ENCODE measurements at places on chromosomes 7 and 10.

DNA sequence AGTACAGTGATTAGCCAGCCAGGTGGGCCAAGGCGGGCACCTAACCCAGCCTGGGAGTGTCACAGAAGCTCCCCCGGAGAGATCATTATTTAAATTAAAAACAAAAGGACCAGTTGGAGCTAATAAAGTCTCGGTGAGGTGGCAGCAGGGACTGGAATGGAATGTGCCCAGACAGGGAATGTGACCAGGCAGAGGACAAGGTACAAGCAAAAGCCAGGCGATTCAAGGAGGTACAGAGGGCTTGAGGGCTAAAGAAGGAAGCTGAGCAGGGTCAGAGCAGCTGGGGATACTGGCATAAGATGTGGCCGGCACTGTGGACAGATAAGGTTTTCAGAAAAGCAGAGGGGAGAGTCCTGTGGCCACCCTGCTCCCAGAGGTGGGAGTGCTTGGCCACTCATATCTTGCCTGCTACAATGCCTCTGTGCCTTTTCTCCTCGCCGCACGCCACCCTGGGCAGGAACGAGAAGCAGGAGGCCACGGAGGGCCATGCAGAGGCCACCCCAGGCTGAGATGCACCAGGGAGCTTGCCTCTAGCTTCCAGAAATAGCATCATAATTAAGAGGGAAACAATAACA, 13.2 kb downstream of the TMEM273 start:
- DNase-seq, result no peak

DNA sequence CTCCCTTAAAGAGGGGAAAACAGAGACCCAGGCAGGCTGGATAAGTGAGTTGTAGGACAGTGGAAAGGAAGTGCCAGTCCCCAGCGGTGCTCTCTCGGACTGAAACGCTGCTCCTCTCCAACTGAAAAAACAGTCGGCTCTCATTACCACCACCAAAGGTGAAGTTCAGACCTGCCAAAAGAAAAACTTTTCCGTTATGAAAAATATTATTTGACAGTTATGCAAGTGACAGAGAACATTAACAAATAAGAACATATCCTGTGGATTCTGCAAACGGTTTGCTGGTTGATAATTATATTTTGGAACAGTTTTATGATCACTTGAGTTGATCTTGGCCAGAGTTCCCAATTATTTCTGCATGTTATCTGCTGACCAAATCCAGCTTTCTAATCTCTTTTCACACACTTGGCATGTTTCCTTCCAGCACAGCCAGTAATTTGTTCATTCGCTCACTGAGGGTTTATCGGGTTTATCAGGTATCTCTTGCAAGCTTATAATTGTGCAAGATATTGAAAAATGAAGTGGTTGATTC, 82.6 kb downstream of the PTPRE start:
- DNase-seq, result no peak

GRCh38 chr7:1919539-1920265, 249.6 kb downstream of the ELFN1 start:
- DNase-seq, result no peak

GRCh38 chr7:24734306-24734705, 23.0 kb downstream of the GSDME start:
- peak; percentile 21 for DNase-seq

DNA sequence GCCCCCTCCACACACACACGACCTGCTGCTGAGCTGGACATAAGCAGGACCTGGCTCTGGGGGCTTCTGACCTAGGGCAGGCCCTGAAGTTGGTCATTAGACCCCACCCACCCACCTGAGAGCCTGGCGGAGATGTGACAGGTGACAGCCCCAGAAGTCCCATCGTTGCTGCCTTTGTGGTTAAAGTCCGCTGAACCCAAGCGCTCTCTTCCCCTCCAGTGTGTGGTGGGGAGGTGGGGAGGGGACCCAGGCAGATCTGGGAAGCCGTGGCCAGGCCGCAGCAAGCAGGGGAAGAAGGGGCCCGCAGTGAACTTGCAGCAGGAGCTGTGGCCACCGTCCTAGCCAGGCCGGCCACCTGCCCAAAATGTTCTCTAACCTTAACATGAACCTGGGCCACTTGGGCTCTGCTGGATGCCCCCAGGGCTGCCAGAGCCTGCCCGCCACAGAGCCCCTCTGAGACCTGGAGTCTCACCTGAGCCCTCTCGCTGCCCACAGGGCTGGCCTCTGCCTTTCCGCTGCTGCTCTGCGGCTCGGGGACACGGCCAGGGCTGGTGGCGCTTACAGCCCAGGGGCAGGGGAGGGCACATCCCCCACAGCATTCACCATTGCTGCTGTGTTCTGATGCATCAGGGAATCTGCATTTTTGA, 65.1 kb downstream of the LHPP start:
- DNase-seq, result no peak

GRCh38 chr7:67984326-67984725, 987.7 kb downstream of the TYW1 start:
- DNase-seq, result no peak

- DNase-seq, result no peak
Measured at GRCh38 chr7:47852330-47853245, 95.7 kb downstream of the PKD1L1 start.

GRCh38 chr10:100979791-100980272, 7.5 kb downstream of the MRPL43 start:
- no peak for DNase-seq

DNA sequence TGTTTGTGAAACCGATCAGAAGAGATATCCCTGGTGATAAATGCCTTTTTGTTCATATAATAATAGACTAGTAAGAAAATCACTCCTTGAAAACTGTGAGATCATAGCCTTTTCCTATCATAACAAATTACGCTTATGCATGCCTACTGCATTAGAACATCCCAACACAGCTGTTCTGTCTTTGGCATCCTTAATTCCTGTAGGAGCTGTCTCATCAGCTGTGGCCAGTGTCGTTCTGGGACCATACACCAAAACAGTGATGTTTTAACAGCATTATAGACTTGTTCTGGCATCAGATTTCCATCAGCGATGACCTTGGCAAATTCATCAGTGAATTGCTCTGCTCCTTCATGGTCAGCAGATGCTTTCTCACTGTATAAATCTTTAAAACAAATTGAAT, 423.6 kb upstream of the LRGUK start:
- DNase-seq, result peak; percentile 78

- no peak for DNase-seq
Measured at GRCh38 chr10:74705358-74705980, 120.9 kb upstream of the KAT6B start.

DNA sequence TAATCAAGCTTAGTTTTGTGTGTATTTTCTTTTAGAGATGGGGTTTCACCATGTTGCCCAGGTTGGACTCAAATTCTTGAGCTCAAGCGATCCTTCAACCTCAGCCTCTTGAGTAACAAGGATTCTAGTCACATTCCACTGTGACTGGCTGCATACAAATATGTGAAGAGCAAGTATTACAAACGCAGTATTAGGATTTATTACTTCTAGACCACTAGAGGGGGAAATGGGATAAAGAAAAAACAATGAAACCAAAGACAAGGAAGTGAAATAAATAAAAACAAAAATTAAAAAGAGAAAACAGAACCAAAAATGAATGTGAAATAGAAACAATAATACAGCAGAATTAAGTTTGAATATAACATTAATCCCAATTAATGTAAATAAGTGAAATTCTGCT, 308.7 kb downstream of the ANKRD30A start:
- DNase-seq, result no peak

DNA sequence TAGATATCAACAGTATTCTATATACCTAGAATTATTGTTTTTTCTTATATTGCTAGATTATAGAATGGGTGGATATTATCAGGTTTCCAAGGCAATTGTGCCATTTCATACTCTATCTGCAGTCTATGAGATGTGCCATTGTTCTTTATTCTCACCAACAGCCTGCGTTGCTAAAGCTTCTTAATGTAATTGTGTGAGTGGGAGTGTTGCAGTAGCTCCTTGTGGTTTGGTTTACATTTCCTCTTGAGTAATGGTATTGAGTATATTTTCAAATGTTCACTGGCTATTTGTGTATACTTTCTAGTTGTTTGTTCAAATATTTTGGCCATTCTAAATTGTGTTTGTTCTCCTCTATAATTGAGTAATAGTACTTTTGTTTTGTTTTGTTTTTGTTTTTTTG, 199.2 kb downstream of the TFEC start:
- DNase-seq, result no peak

DNA sequence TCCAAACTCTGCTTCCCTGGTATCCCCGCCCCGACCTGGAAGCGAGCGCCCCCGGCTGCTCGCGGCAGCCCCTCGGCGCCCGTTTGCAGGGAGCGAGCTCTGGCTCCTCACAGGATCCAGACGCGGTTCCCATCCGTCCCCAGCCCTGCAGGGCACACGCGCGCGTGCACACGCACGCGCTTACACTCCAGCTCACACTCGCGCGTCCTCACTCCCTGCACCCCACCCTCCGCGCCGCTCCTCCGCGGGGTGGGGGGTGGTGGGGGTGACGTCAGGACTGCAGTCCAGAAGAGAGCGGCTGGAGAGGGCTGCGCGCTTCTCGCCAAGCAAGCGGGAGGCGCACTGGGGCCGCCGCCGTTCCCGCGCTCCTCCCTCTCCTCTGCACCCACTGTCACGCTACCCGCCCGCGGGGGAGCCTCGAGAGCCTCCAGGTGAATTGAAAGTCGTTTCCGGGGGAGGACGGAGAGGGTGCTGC, 255.6 kb downstream of the OTUD1 start:
- no peak for DNase-seq

DNA sequence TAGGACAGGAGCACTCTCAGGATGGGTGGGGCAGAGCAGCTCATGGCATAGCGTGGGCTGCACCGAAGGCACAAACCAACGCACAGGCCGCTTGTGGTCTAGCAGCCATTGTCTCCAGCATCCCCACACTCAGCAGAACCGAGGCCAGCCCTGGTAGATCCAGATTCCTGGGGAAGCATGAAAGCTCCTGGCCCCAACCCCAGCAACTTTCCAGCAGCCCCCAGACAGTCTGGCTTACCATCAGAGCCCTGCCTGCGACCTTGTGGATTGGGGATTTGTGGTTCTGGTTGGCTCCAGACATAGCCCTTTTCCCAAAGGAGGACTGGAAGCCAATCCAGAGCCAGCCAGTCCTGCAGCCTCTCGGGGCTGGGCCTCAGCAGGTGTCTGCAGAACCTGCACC, 33.8 kb upstream of the MGMT start:
- no peak for DNase-seq

GRCh38 chr10:5862360-5862961, 27.2 kb downstream of the ANKRD16 start:
- no peak for DNase-seq

- no peak for DNase-seq
Measured at GRCh38 chr10:62666275-62666674, 138.2 kb upstream of the ADO start.

GRCh38 chr7:80235334-80235733, 100.7 kb downstream of the GNAI1 start:
- no peak for DNase-seq

DNA sequence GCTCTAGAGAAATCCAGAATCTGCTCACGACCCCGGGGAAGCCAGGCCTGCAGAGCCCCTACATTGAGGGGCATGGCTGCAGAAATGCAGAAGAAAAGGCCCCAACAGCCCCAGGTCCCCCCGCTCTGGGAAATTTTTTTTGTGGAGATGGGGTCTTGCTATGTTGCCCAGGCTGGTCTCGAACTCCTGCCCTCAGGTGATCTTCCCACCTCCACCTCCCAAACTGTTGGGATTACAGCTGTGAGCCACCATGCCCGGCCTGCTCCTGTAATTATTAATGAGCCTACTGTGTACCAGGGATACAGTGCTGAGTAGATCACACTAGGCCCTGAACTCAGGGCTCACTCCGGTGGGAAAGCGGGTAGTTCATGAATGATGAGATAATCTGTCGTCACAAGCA, 29.9 kb downstream of the TNRC18 start:
- no peak for DNase-seq

- peak; percentile 13 for DNase-seq
Measured at GRCh38 chr10:109773288-109774120, 149.8 kb downstream of the XPNPEP1 start.

- DNase-seq, result peak; percentile 58
Measured at GRCh38 chr10:33709008-33709753, 374.7 kb upstream of the NRP1 start.

- DNase-seq, result no peak
Measured at GRCh38 chr7:129951226-129952085, 1.3 kb downstream of the UBE2H start.

- peak; percentile 77 for DNase-seq
Measured at GRCh38 chr10:60148266-60148840, 241.3 kb downstream of the ANK3 start.

GRCh38 chr7:18913106-18913505, 204.3 kb downstream of the TWIST1 start:
- DNase-seq, result peak; percentile 30

DNA sequence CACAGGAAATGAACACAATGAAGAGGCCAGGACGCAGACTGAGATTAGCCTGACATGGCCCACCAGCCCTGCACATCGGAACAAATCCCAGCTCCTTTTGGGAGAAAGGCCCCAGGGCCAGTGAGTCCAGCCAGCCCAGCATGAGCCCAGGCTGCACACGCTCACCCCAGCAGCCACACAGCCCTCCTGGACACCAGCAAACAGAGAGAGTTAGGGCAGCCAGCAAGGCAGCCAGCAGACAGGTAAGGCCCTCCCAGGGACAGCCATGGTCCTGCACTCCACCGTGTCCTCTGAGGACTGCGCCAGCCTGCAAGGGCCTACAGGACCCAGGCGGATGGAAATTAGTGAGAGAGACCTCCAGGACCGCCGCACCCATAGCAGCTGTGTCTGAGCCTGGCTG, 8.1 kb upstream of the GRID1 start:
- DNase-seq, result no peak

DNA sequence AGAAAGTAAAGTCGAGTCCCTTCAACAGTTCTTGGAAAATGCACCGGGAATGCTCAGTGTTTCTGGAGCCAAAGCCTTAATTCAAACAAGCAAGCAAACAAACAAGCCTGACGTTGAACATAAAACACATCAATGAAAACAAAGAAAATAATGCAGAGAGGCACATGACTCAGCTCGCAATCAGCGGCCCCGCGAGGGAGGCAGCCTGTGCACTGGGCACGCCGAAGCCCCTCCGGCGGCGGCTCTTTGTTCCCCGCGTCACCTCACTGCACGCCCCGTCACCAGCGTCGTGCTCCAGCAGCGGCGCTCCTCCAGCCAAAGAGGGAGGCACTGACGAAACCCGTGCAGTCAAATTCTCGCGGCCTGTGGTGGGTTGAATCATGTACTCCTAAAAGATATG, 151.5 kb downstream of the DNAJB6 start:
- DNase-seq, result no peak

GRCh38 chr7:5477723-5478531, 54.3 kb upstream of the TNRC18 start:
- peak; percentile 22 for DNase-seq

DNA sequence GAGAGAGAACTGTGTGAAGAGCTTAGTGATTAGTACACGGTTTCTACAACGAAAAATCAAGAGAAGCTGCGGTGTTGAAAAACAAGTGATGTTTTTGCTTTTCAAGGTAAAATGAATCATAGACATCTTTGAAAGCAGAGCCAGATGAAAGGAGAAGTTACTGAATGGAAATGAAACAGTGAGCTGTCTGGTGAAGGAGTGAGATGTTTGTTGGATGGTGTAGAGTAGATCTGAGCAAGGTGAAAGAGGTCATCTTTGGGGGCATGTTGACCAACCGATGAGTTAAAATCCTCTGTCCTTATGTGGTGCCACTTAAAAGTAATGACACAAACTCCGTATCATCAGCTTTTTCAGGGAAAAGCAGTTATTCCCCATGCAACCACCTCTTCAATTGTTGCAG, 177.4 kb downstream of the CDCA7L start:
- DNase-seq, result no peak

- no peak for DNase-seq
Measured at GRCh38 chr7:132800522-132800921, 224.3 kb upstream of the PLXNA4 start.

- no peak for DNase-seq
Measured at GRCh38 chr10:123097039-123097438, 38.7 kb upstream of the HMX3 start.

All from fibroblast of skin of abdomen (primary cell).